ELR (cell line): ENCODE measurements at places on chromosomes 4 and X.
A peak's percentile ranks its signal among the peaks of the same experiment; 100 is the strongest.

DNA sequence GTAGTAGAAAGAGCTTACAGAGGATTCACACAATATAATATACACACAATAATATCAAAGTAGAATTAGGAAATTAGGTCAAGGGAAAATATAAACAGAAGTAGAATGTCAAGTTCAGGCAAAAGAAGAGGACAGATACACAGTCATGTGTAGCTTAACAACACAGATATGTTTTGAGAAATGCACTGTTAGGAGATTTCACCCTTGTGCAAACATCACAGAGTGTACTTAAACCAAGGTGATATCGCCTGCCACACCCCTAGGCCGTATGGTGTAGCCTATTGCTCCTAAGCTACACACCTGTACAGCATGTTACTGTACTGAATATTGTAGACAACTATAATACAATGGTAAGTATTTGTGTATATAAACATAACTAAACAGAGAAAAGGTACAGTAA lies 110.0 kb upstream of the EDNRA start:
- DNase-seq = no peak

- DNase-seq = no peak
These were observed 47.5 kb downstream of the PPA2 start for GRCh38 chr4:105426187-105426897.

DNA sequence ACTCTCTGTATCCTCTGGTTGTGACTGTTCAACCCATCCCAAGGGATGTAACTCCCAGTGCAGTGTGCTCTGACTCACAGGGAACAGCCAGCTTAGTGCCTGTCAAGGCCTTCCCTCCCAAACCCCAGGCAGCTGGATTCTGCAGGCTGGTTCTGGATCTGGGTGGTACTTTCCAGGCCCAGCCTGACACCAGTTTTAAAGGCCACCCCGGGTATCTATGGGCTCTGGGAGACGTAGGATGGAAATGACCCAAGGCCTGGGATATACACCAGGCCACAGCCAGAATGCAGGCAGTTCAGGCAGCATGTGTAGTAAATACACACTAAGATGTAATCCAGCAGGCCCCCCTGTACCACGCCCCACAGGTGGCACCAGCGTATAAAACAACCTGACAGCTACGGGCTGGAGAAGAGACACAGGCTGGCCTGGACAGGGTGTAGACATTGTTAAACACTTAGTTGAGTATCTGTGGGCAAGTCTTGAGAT lies 64.2 kb downstream of the SPINK2 start:
- DNase-seq = peak; percentile 87

GRCh38 chrX:68492583-68492982 lies 6.3 kb upstream of the YIPF6 start:
- DNase-seq = no peak

DNA sequence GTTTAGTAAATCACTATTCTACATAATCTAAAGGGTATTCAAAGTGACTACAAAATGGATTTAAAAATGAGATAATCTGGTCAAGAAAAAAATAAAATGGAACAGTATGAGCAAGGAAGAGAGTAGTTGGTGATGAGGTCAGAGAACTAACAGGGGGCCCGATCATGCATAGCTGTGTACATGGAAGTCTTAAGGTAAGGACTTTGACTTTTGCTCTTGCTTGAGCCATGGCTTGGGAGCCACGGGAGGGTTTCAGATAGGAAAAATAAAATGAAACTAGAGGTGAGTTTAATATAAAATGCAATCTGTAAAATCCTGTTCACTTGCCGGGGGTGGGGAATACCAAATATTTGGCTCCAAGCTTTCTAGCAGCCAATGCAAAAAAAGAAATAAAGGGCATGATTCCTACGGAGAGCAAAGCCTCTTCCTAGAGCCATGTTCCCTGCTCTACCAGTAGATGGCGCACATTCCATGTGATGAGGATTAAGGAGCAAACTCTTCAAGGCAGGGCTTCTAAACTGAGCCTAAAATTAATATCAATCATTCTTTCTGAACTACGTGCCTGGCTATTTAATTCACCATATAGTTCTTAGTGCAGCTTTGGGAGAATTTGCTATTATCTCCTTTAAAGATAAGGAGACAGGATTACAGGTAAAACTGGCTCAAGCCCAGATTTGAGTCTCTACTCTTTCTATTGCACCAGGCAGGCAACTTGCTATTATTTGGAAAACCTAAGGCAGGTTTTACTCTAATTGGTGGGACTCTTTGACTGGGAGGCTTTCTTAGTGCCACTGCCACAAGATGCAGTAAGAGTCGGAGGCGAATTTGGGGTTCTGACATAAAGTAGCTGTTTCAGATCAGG lies 6.8 kb upstream of the CLCN5 start:
- DNase-seq = peak; percentile 61

- DNase-seq = no peak
These were observed 30.8 kb downstream of the ASB5 start for GRCh38 chr4:176238157-176238610.

GRCh38 chr4:7120341-7120740 lies 52.5 kb upstream of the GRPEL1 start:
- peak; percentile 15 for DNase-seq

DNA sequence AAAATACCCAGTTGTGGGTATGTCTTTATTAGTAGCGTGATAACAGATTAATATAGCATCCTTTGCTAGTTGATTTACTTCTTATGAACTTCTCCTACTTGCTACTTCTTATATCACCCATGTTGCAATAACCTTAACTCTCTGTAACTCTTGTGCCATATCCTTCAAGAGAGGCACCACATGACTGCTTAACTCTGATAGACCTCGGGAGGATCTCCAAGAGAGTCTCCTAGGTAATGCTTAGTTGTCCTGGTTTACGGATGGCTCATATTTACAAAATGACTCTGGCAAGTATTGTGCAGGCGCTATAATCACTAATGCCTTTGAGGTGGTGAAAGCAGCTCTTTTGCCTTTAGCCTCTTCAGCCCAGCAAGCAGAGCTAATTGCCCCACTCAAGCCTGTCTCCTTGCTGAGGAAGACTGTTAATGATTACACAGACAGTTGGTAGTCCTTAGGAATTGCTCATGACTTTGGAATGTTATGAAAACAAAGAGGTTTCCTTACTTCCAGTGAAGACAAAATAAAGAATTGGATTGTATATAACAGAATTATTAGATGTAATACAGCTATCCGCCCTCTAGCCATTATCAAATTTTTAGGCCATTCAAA lies 1305.8 kb downstream of the PCDH7 start:
- peak; percentile 28 for DNase-seq

DNA sequence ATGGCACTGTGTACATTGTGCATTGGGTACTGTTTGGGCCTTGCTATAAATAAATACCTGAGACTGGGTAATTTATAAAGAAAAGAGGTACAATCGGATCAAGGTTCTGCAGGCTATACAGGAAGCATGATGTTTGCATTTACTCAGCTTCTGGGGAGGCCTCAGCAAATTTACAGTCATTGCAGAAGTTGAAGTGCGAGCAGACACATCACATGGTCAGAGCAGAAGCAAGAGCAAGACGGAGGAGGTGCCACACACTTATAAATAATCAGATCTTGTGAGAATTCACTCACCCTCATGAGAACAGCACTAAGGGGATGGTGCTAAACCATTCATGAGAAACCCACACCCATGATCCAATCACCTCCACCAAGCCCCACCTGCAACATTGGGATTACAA lies 505.0 kb downstream of the ARAP2 start:
- DNase-seq = no peak

- DNase-seq = peak; percentile 96
These were observed at the start of gene MAML3 for GRCh38 chr4:140153718-140154571. TSS of gene MAML3 (minus strand) at chr4:140154184. CDS start at chr4:140153327, 857 bp downstream.

- no peak for DNase-seq
These were observed 212.7 kb upstream of the FMR1 start for GRCh38 chrX:147699061-147699460.

DNA sequence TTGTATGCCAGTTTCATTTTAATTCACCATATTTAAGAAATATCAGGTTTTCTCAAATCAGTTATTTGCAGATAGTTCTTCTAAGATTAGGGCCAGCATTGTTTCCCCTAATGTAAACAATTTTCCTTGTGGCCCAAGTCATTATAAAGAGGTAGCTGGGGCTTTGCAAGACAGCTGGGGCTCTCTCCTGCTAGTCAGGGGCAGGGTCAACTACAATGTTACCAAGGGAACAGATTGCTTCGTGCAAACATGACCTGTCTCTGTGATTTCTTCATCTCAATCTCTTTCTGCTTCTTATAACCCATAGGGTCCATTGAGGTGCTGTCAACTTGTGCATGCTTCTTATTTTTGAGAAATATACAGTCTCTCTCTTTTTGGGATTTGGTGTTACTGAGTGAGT lies 12.1 kb downstream of the ARMCX6 start:
- no peak for DNase-seq

GRCh38 chr4:166078383-166078782 lies 205.3 kb downstream of the TLL1 start:
- peak; percentile 32 for DNase-seq

DNA sequence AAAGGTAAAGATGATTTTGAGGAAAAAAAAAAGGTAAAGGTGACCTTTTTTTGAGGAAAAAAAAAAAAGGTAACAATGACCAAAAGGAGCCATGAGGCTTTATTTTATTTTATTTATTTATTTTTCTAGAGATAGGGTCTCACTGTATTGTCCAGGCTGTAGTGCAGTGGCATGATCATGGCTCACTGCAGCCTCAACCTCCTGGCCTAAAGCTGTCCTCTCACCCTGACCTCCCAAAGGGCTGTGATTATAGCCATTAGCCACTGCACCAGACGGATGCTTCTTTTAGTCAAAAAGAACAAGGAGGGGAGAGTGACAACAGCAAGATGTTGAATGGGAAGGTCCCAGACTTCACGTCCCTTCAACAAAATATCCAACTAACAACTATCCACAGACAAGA lies 30.4 kb downstream of the LRIT3 start:
- no peak for DNase-seq
